Caudate nucleus (tissue), 63 donors: ENCODE measurements at places on chromosomes 6 and 20.
A peak's percentile ranks its signal among the peaks of the same experiment; 100 is the strongest.

GRCh38 chr6:121680058-121680457 lies 244.6 kb downstream of the GJA1 start:
- DNase-seq = no peak

DNA sequence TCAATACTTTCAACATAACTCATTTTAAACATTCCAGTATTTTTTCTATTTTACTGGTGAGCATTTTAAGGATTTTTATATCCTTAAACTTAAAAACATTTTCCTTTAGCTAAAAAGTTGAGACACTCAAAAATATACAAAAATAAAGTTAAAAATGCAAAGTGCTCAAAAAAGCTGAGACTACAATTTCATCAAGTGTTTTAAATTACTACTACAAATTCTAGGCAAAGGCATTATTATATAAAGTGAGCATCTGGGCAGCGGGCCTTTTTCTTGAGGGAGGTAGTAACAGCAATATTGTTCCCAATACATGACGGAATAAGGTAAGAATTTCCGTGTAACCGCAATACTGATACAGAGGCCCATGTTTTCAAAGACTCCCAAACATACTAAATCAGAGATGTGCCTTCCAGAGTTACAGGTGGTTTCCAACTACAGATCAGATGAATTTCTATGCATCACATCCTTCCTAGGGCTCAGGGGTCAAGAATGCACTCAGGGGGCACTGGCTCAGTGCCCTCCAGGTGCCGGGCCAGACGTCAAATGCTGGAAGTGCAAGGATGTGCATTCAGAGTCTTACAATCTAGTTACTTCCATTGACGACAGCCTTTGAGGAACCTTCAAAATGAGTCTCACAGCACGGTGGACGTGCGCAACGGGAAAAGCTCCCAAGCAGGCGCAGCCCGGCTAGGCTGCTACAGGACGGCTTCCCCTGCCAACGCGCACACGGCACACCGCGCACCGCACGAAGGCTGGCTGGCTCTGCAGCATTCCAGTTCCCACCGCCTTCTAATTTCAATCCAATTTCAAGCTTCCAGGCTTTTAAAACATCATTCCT lies 1.7 kb downstream of the PHF10 start:
- no peak for DNase-seq

GRCh38 chr20:46057856-46058598 lies 29.0 kb downstream of the SLC12A5 start:
- no peak for DNase-seq

- DNase-seq = no peak
Measured at GRCh38 chr6:80544976-80545722, 438.7 kb downstream of the BCKDHB start.

DNA sequence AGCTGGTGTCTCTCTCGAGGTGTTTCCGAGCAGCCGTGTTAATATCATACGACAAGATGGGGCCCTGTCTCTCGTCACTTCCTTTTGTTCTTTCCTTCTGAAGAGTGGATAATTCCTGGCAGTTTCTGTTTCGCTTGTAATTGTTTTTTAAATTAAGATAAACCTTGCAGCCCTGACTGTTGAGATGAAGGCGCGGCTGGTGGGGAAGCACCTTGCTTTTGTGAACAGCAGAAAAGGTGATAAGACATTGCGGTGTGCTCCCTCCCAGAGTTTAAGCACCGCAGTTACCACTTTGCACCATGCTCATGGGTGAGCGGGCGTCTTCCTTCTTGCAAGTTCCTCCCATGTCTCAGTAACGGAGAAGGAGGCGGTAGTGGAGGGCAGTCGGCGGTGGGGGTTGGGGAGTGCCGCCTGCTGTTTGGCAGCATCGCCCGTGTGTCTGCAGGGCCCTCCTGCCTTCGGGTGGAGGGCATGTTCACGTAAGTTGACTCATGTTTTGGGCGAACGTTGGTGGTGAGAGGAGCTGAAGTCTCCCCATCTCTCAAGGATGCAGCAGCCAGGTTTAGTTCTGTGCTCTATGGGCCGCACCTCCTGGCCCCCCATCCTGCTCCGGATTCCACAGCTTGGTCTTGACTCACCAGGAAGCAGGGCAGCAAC lies 345.9 kb downstream of the TAF4 start:
- no peak for DNase-seq

DNA sequence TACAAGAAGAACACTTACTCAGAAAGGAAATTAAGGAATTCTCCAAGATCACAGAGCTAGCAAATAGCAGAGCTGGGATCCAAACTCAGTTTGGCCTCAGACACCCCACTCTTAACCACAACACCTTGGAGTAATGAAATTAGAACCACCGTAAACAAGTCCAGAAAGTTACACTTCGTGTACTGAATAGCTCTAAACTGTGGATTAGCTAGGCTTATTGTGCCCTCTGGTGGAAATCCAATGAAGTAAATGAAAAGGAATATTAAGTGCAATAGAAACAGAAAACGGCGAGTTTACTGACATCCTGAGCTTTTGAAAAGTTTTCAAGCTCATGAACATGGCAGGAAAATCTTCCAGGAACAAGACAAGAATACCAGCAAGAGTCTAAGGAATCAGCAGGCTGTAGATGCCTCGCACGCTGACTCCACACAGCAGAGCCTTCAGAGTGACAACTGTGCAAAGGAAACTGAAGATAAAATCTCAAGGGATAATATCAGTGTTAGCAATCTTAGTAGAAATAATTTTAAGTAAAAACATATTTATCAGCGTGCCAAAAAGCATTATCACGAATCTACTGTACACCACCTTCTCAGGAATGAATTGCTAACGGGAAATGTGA lies 34.6 kb downstream of the FBXO5 start:
- DNase-seq = no peak

DNA sequence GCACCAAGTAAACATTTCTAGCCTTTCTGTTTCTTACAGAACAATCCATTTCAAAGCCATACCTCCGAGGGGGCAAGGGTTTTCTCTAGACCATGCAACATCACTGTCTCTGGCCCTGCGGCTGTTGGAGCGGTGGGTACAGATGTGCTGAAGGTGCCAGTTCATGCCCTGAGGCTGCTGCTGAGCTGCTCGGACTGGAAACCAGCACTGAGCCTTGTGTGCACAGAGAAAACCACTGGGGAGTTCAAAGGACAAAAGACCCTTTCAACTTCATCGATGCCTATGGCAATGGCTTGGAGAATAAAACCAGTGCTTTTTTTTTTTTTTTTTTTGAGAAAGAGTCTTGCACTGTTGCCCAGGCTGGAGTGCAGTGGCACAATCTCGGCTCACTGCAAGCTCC lies 93.3 kb upstream of the IYD start:
- no peak for DNase-seq

DNA sequence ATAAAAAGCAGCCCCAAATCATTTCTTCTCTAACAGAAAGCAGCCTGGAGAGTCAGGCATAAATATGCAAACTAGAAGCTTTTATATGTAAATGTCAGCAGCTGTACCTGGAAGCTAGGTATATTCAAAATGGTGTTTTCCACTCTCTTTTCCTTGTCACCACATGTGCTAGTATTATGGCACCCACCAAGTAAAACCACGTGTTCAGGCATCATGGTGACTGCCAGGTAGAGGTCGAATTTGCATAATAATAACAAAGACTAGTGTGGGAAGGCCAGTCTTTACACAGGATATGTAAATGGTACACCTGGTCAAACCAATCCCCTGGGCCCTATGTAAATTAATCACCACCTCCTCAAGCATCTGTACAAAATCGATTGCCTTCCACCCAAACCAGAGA lies 124.0 kb downstream of the MMUT start:
- no peak for DNase-seq

GRCh38 chr20:46260480-46260879 lies 47.8 kb downstream of the CDH22 start:
- no peak for DNase-seq

GRCh38 chr6:122399348-122400120 lies at the start of gene HSF2:
Gene HSF2 (plus strand): TSS chr6:122399652. CDS start chr6:122399738, 86 bp downstream.
- DNase-seq = peak; percentile 99

DNA sequence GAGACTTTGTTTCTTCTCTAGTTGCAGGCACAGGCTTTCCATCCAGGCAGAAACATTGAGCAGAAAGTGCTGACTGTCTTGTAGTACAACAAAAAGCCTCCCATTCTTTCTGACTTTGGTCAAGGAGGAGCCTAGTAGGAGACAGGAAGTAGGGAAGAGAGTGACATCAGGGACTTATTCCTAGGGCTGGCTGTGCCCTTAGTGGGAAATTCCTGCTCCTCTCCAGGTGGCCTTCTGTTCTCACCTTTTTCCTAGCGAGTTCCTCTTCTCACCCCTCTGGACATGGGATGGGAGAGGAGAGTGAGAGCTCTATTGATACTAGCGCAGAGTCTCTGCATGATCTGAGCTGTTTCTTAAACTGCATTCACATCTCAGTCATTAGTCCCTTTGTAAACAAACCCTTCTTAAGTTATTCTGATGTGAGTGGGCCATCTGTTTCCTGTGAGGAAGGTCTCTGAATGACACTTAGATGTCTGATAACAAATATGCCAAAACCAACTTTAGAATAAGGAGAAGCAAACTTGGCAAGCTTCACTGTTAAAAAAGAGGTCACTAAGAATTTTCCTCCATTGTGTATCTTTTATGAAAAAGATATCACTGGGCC lies 455.0 kb downstream of the GJA1 start:
- DNase-seq = no peak
